ENCODE measurements at places on chromosomes 16 and 17.

GRCh38 chr17:42422958-42423712, at the start of gene CAVIN1:
CAVIN1 (minus strand) TSS chr17:42423256; CDS start chr17:42423097, 159 bp downstream.
- peak; percentile 100 for DNase-seq

DNA sequence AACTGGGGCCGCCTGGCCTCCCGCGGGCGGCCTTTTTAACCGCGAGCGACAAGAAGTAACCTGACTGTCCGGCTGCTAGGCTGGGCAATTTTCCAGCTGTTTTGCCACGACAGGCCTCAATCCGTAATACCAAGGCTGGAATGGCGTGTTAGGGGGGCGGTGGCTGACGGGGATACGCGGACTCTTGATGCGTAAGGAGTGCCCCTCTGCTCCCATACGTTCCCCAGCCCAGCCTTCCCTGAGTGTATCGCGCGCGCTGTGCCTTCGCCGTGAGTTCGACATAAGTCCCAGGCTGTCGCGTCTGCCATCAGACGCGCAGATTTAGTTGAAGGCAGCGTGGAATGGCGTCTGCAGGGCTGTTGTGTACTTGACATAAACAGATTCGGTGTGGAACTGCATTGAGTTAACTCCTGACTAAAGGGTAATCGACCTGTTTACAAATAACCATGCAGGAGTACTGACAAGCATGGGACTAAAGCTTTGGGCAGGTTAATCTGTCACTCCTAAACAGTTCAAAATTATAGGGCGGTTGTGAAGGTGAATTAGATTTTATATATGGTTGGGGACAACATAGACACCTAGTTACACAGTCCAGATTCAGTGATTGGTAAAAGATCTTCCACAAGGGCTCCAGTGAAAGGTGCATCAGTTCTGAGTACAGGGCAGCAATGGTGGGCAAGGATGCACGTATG, 16.6 kb upstream of the ERN1 start:
- peak; percentile 73 for DNase-seq

GRCh38 chr17:3004925-3005324, 58.5 kb downstream of the OR1D5 start:
- DNase-seq, result no peak

DNA sequence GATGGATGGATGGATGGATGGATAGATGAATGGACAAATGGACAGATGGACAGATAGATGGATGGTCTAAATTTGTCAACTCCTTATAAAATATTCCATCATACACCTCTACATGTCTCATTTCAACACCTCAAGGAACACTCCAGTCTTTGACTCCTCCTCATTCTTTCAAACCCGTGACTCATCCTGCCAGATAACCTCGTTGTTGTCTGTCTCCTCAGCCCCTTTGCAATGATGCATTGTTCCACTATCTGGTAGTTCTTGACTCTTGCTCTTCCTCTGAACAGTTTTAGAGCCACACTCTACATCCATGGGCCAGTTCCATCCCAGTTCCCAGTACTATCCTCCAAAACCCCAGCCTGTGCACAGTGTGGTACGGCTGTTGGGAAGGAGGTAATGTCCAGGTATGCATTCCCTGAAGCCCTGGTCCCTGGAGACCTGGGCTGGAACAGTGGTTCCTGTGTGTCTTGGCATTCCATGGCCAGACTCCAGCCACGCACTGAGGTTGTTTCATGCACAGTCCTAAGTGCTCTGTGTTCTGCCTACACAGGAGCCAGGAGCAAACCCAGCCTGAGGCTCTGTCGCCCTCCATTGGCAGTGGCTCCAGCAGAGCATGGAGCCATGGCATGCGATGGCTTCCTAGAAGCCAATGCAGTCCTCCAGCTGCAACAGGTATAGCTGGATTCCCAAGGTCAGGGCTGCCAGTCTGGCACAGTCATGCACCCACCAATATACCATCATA, 105.7 kb downstream of the C17orf67 start:
- no peak for DNase-seq

DNA sequence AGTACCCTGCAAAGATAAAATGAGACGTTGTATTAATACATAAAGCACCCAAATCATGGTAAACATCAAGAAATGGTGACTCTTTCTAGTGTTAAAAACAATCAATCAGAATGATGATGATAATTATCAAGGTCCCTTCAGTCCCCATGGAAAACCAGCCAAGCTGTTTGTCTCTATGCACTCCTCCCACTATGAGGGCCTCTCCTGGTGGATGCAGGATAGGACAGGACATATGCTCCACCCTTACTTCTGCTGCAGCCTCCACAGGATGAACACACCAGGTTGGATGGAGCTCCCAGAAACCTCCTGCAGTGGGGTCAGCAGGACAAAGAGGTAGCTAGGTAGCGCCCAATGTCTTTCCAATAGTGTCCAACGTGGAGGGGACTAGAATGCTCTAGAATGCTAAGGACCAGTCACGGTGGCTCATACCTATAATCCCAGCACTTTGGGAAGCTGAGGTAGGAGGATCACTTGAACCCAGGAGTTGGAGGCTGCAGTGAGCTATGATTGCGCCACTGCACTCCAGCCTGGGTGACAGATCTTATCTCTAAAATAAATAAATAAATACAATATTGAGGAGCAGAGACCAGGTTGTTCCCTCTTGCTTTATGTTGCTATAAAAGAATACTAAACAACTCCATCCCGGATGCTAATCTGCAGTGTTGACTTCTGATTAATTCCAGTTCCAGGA, 9.9 kb upstream of the KDM8 start:
- no peak for DNase-seq

- DNase-seq, result peak; percentile 73
Observed at GRCh38 chr17:48545022-48545375, at the start of gene HOXB2. HOXB2 (minus strand) TSS chr17:48545109; CDS start chr17:48544911, 198 bp downstream.

GRCh38 chr16:35195173-35195863, 1735.9 kb downstream of the TP53TG3F start:
- DNase-seq, result no peak

DNA sequence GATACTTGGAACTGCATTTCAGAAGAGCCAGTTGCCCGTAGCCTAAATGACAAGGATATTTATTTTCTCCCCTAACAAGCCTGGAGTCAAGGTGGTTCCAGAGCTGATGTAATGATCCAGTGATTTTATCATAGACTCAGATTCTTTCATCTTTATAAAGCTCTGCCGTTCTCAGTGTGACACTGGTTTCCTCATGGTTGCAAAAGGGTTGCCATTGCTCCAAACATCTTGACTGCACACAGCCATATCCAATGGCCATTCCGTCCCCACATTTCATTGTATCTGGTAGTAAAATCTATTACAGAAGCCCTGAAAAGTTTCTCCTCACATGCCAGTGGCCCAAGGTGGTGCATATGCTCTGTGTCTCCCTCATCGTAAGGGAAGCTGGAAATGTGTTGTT, 63.1 kb upstream of the SDK2 start:
- no peak for DNase-seq

- DNase-seq, result peak; percentile 32
Observed at GRCh38 chr16:24972608-24973220, 42.5 kb downstream of the ARHGAP17 start.

GRCh38 chr16:4049031-4049430, 67.2 kb downstream of the ADCY9 start:
- DNase-seq, result no peak

DNA sequence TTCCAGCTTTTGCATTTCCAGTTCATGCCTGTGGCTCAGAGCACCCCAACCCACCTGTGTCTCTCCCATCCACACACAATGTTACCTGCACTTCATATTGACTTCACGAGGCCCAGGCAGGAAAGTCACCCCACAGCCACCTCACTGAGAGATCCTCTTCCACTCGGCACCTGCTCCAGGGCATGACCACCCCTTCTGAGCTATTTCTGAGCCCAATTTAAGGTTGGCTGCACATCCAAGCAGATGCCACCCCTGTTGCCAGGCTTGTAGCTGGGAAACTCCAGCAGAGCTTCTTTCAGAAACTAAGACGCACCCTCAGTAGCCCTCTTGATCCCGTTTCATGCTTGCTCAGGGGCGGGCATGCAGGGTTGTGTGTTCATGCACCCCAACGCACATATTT, 88.4 kb downstream of the SOCS1 start:
- DNase-seq, result no peak

DNA sequence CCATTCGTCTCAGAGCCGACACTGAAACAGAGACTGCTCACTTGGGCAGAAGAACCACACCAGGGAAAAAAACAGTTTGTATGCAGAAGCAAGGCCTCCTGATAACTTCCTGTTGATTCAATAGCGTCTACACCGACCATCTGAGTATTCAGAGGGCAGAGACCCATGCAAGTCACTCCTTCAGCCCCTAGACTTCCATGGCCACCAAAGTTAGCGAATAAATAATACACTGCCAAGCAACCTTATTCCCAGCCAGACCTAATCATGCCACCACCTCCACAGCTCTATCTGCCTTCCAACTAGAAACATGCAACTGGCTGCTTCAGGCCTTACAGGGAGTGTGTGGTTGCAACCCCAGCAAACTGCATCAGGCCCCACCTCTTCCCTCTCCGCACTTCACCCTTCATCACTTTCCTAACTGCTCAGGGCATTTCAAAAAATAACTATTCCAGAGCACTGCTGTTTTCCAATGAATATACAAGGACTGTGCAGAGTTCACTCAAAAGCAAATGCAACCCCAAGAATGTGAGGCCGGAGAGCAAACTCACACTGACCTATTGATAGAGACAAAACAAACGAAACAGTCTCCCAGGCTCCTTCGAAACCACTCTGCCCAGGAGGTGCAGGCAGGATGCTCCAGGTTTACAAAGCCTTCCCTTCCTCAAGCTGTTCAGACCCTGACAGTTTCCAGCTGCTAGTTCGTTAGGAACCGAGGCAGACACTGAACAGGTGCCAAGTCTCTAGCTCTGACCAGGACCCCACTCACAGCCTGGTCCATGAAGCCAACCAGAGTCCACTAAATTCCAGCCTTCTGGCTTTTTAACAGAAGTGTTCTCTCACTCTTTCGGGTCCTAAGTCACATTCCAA, 3.6 kb downstream of the USP7 start:
- DNase-seq, result no peak

Measured in fibroblast of skin of abdomen (primary cell).